ENCODE measurements at places on chromosomes 6 and 20. TPM values are rescaled to one million over a fixed set of nuclear protein-coding genes. Genes with fewer than 3 reads are reported as not detected.

DNA sequence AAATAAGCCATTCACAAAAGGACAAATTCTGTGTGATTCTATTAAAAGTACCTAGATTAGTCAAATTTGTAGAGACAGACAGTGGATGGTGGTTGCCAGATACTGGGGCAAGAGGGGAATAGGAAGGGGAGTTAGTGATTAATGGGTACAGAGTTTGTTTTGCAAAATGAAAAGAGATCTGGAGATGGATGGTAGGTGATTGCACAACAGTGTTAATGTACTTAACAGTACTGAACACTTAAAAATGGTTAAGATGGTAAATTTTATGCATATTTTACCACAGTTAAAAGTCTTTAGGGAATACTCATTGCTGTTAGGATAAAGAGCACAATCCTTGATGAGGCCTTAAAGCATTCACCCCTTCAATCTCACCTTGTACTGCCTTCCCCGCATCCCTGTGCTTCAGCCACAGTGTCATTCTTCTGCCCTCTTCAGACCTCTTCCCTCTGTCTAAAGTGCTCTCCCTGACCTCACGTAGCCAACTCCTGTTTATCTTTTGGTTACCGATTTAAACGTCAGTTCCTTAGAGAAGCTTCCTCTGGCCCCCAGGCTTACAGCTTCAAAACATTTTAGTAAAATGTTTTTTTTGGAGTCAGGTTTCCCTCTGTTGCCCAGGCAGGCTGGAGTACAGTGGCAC, 11.8 kb downstream of the PSMF1 start:
- no peak for DNase-seq
- peaks cover 13% of the 10 kb centered on the region for H3K4me1 ChIP-seq
- no peak overlapping the region for H3K4me3 ChIP-seq
- H3K27me3 ChIP-seq: no peaks in the 10 kb centered on the region
- H3K36me3 ChIP-seq: peaks cover 92% of the 10 kb centered on the region

TRIM15 gene
- not detected for total RNA-seq

DNA sequence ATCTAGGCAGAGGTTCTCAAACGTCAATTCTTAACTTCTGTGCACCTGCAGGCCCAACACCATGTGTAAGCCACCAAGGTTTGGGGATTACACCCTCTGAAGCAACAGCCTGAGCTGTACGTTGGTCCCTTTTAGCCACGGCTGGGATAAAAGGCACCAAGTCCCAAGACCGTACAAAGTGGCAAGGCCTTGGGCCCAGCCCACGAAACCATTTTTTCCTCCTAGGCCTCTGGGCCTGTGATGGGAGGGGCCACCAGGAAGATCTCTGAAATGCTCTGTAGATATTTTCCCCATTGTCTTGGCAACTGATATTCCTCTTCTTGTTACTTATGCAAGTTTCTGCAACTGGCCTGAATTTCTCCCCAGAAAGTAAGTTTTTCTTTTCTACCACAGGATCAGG, 4.5 kb upstream of the FAM184A start:
- no peak overlapping the region for H3K27ac ChIP-seq
- H3K4me1 ChIP-seq: peaks cover 14% of the 10 kb centered on the region
- no peak for DNase-seq
- H3K27me3 ChIP-seq: no peaks in the 10 kb centered on the region

GRCh38 chr20:55569084-55569483, 436.2 kb downstream of the CBLN4 start:
- H3K27ac ChIP-seq: no peak overlapping the region
- H3K4me3 ChIP-seq: no peak overlapping the region
- H3K4me1 ChIP-seq: no peaks in the 10 kb centered on the region
- H3K36me3 ChIP-seq: no peaks in the 10 kb centered on the region

HAO1 gene
- total RNA-seq: not detected

MYLK4 gene
- total RNA-seq: 0.56 TPM

SLC35D3 gene
- total RNA-seq: not detected

DNA sequence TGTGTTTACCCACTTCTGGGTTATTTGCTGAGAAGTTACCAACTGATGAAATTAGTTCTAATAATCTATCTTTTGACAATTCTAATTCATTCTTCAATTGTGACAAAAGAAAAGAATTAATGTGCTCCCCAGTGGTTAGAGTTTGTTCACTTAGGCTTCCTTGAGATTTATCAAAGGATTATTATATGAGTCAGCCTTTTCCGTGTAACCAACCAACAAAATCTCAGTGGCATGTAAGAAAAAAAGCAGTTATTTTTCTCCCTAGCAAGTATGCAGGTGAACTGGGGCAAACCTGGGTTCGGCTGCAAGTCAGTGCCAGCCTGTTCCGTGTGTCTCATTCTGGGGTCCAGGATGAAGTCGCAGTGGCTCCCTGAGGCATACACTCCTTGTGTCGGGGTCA, 28.8 kb upstream of the HIVEP1 start:
- no peaks in the 10 kb centered on the region for H3K4me1 ChIP-seq
- H3K27ac ChIP-seq: no peak overlapping the region
- no peaks in the 10 kb centered on the region for H3K36me3 ChIP-seq
- no peak overlapping the region for H3K4me3 ChIP-seq
- no peaks in the 10 kb centered on the region for H3K27me3 ChIP-seq

SMLR1 gene
- total RNA-seq: not detected

DNA sequence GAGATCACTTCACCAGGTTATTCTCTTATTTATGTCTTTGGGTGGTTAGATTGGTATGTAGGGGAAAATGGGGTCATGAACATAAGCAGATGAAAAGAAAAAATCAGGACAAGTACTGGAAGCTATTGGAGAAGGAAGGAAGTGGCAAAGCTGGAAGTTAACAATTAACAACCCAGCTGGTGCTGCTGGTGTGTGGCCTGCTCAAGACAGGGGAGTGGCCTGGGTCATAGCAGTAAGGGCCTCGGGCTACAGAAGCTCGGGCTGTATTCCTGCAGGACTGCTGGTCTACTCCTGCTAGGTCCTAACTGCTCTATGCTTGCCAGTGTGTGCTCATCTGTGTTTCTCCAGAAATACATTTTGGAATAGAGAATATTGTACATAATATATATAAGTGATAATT, 19.6 kb downstream of the MYLIP start:
- no peaks in the 10 kb centered on the region for H3K27me3 ChIP-seq
- peaks cover 85% of the 10 kb centered on the region for H3K36me3 ChIP-seq
- H3K4me3 ChIP-seq: no peak overlapping the region
- DNase-seq: peak; percentile 52

- no peak for DNase-seq
These were observed 104.2 kb downstream of the HIVEP1 start for GRCh38 chr6:12116264-12116800.

- H3K27me3 ChIP-seq: no peaks in the 10 kb centered on the region
- H3K36me3 ChIP-seq: no peaks in the 10 kb centered on the region
- H3K4me3 ChIP-seq: no peak overlapping the region
- H3K4me1 ChIP-seq: no peaks in the 10 kb centered on the region
- H3K27ac ChIP-seq: no peak overlapping the region
- no peak for DNase-seq
These were observed 70.4 kb upstream of the MLN start for GRCh38 chr6:33874136-33874760.

PPP1R14C gene
- 15.4 TPM for total RNA-seq

LAMA5 gene
- total RNA-seq: 282 TPM

DNA sequence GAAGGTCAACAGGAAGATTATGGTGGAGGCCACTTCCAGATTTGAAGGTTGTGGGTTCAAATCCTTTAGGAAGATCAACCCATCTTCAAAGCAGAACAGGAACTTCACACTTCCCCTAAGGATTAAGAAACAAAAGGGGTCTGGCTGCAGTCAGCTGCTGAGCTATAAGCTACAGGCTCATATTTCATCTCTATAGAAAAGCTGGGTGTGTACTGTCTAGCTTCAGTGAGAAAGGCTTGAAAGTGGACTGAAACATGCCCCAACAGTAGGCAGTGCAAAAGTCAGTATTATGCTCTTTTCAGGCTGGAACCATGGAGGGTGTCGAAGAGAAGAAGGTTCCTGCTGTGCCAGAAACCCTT, 60.1 kb upstream of the SPDEF start:
- H3K27ac ChIP-seq: no peak overlapping the region
- no peaks in the 10 kb centered on the region for H3K27me3 ChIP-seq
- no peak overlapping the region for H3K4me3 ChIP-seq
- H3K36me3 ChIP-seq: peaks cover 13% of the 10 kb centered on the region
- no peaks in the 10 kb centered on the region for H3K4me1 ChIP-seq
- no peak for DNase-seq

DNA sequence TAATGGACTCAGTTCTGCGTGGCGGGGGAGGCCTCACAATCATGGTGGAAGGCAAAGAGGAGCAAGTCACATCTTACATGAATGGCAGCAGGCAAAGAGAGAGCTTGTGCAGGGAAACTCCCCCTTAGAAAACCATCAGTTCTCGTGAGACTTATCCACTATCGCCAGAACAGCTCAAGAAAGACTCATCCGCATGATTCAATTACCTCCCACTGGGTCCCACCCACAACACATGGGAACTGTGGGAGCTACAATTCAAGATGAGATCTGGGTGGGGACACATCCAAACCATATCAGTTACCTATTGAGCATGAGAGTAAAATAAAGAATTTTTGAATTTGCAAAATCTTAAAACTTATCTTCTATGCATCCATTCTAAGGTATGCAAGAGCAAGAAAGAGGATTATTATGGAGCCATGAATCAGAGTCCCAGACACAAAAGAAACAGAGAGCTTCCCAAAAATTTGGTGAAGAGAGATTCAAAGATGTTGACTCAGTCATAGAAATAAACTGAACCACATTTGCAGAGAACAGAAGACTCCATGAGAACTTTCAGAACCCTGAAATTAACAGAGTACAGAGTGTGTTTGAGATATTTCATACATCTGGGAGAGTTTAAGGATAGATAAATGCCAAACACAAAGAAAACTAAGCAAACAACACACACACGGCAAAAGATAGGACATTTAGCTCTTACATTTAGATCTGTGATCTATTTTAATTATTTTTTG, 17.1 kb upstream of the MOXD1 start:
- no peak overlapping the region for H3K4me3 ChIP-seq
- H3K27me3 ChIP-seq: no peaks in the 10 kb centered on the region
- no peaks in the 10 kb centered on the region for H3K36me3 ChIP-seq
- DNase-seq: no peak
- no peak overlapping the region for H3K27ac ChIP-seq

SYNCRIP gene
- total RNA-seq: 78.7 TPM

Measured in lower lobe of right lung (tissue), 2 donors.